Activated CD4-positive, alpha-beta T cell treated with anti-CD3 and anti-CD28 coated beads, Interleukin-2, amount 50 U/mL, for 16 hours (primary cell): ENCODE measurements at places on chromosomes 13 and 19.
A peak's percentile ranks its signal among the peaks of the same experiment; 100 is the strongest.

DNA sequence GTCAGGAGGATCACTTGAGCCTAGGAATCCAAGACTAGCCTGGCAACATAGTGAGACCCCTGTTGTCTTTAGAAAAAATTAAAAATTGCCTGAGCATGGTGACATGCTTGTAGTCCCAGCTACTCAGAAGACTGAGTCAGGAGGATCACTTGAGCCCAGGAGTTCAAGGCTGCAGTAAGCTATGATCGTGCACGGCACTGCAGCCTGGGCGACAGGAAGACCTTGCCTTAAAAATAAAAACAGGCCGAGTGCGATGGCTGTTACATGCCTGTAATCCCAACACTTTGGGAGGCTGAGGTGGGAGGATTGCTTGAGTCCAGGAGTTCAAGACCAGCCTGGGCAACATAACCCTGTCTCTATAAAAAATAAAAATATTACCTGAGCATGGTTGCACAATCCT, 5.4 kb downstream of the HNRNPUL1 start:
- no peak for DNase-seq

GRCh38 chr19:48719263-48720171, at the start of gene MAMSTR:
Gene MAMSTR, minus strand, starts transcription at chr19:48719725. Its CDS starts 694 bp downstream, at chr19:48719031.
- no peak for DNase-seq

DNA sequence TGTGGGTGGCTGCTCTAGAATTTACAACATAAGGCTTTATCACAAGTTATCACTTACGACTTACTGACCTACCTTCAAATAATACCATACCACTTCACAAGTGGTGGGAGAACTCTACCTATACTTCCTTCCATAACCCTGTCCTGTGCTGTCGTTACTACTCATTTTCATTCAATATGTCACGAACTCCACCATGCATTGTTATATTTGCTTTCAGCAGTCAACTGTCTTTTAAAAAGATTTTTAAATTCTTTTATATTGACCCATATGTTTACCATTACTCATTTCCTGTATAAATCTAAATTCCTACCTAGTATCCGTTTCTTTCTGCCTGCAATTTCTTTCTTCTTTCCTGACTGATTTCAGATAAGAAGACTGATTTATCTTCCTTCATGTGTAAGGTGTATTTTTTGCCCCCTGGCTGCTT, 200.0 kb downstream of the KLF12 start:
- DNase-seq, result no peak

GRCh38 chr19:1839658-1840540, 8.4 kb downstream of the REXO1 start:
- no peak for DNase-seq

DNA sequence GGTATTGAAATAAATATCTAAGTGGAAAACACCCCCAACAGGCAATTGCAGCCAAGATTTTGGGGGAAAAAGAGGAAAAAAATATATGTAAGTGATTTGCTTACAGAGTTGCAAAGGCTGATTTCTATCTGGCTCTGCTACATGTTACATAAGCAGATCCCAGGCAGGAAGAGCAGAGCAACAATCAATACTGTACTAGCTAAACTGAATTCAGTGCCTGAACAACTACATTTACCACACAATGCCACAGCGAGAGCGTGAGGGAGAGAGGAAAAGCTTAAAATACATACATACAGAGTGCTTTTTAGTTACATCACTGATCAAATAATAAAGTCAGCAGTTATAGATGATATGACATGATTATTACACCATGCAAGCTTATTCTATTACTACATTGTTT, 665.6 kb upstream of the ARGLU1 start:
- DNase-seq, result no peak

- no peak for DNase-seq
These were observed 3.4 kb downstream of the SIRT6 start for GRCh38 chr19:4178990-4179389.

GRCh38 chr13:24097667-24098066, 62.9 kb upstream of the SPATA13 start:
- peak; percentile 84 for DNase-seq

DNA sequence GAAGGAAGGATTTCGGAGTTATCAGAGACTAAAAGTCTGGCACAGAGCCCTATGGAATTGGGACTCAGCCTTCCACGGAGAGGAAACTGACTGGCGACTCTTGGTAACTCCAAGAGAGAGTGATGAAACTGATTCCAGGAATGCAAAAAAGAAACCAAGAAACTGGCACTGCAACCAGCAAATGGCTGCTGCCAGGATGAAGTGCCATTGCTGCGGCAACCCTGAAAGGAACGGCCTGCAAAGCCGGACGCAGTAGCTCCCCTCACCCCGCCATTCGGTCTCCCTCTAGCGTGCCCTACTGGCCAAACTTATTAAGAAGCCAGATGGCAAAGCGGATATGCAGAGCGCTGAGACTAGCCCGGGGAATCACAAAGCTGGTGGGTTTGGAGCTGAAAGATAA, 236.0 kb downstream of the PCDH9 start:
- DNase-seq, result peak; percentile 1

DNA sequence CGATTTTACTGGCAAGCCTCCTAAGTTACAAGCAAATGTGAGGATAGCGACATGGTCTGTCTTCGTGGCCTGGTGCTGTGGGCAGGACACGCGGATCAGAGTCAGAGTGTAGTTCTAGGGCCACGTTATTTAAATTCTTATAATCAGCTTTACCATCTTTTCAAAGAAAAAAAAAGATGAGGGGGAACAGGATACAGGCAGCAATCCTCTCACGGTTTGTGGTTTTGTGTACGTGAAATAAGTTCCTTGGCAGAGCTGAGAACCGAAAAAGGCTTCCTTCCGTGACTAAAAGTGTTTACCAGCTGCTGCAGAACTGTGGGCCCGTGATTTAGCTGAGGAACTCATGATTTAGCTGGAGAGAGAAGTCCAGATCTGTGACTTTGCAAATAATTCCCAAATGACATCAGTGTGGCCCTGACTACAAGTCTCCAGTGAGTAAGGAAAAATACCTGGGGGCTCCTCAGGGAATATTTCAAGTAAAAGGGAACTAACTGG, 27.2 kb downstream of the RCBTB2 start:
- DNase-seq, result peak; percentile 93

- no peak for DNase-seq
These were observed 43.9 kb upstream of the FRY start for GRCh38 chr13:31987535-31988170.

DNA sequence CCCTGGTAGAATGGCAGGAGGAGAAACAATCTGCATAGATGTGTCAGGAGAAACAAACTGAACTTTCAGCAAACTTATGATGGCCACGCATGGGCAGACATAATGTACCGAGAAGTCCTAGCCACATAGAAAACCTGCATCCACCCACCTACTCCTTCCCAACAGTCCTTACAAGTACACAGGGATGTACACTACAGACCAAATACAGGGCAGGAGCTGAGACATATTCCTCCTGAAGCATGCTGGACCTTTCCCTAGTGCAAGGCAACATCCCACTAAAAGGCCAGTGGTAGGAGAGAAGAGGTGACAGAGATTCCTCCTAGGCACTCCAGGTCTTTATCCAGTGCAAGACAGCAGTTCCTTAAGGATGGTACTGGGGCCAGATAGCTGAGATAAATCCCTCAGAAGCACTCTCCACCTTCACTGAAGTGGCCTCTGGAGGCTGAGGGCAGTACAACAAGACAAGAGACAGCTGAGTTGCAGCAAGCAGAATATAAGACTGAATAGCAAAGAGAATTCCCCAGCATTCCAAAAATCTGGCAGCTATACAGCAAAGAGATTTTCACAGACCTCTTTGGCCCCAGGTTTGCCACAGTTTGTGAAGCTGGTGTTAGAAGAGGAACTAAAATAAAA, 18.3 kb downstream of the VWA8 start:
- no peak for DNase-seq

- no peak for DNase-seq
These were observed 2.1 kb downstream of the KCNK6 start for GRCh38 chr19:38321646-38322196.

GRCh38 chr13:66216728-66217127, 1013.4 kb downstream of the PCDH9 start:
- DNase-seq, result no peak

DNA sequence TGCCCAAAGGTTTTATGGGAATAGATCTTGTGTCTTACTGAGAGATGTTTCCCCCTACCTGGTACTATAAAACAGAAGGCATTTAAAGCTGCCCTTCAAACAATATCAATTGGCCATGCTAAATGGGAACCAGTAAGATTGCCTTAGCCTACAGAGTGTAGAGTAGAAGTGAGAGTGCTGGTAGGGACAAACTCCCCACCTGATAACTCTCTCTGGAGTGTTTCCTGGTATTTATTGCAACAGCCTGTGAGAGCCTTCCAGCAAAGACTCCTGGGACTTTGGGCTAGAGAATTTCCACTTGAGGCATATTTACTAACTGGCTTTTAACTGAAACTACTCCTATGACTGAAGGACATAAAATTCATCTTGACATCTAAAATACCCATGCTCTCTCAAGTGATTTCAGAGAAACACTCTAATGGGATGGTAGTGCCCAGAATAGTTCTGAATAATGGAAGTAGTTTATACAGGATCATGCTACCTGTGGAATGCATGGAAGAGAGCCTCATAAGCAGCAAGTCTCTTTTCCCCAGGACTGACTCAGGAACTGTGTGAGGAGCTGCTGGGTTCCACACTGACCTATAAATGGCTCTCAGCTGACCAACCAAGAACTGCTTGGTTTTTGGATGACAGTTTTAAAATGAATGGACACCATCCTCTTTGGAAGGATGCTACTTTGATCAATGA, 132.7 kb upstream of the SLITRK5 start:
- DNase-seq, result no peak

DNA sequence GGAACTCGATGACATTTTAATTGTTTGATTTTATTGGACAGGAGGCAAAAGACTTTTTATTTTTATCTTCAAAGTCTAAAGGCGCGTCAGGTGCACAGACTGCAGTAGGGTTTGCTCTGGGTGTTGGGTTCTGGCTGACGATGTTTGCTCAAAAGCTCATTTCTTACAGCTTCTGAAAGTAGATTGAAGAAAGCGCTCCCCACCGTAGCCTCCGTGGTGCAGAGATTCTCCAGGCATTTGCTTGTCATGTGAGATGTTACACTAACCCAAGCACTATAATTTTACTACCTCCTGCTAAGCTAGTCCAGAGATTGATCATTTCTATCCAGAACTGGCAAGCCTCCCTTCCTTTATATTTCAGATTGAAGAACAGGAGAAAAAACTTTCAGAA, 14.5 kb upstream of the ATP11A start:
- DNase-seq, result no peak

GRCh38 chr19:58395220-58395978, at the start of gene RNF225:
Gene RNF225, plus strand, starts transcription at chr19:58395656. Its CDS starts 434 bp downstream, at chr19:58396090.
- DNase-seq, result no peak

GRCh38 chr19:418761-419671, 10.1 kb upstream of the C2CD4C start:
- no peak for DNase-seq

GRCh38 chr13:45662162-45662561, 40.0 kb upstream of the CBY2 start:
- no peak for DNase-seq

GRCh38 chr13:29713839-29714238, 118.4 kb upstream of the SLC7A1 start:
- DNase-seq, result no peak

DNA sequence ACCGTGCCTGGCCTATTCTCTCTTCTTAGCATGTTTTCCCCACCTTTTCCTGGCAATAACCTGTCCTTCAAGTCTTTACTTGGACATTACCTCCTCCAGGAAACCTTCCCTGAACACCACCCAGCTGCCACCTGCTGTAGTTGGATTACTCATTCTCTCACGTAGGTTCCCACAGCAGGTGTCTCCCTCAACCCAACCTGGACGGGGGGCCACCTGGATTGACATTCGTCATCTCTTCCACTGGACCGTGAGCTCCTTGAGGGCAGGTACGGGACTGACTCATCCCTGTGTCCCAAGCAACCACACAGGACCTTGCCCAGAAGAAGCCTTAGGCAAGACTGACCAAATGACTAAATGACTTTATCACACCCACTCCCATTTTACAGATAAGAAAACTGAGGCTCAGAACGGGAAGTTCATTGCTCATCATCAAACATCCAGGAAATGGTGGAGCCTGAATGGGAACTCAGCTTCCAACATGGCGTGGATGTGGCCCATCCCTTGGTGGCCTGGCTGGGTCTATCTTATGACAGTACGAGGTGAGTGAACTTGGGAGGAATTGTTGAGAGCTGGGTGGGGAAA, 3.5 kb upstream of the KLK6 start:
- DNase-seq, result no peak

DNA sequence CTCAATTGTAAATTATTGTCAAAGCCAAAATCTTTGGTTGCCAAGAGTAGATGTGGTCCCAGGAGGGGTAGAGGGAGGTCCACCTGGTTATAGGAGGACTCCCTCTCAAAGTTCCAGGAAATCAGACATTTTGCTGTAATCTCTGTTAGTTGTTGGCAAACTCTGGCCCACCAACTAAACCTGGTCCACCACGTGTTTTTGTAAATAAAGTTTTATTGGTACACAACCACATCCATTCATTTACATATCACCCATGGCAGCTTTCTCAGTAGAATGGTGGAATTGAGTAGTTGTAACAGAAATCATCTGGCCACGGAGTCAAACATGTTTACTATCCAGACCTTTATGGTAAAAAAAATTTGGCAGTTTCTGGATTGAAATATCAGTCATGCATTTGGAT, 70.6 kb downstream of the ZNF557 start:
- no peak for DNase-seq

DNA sequence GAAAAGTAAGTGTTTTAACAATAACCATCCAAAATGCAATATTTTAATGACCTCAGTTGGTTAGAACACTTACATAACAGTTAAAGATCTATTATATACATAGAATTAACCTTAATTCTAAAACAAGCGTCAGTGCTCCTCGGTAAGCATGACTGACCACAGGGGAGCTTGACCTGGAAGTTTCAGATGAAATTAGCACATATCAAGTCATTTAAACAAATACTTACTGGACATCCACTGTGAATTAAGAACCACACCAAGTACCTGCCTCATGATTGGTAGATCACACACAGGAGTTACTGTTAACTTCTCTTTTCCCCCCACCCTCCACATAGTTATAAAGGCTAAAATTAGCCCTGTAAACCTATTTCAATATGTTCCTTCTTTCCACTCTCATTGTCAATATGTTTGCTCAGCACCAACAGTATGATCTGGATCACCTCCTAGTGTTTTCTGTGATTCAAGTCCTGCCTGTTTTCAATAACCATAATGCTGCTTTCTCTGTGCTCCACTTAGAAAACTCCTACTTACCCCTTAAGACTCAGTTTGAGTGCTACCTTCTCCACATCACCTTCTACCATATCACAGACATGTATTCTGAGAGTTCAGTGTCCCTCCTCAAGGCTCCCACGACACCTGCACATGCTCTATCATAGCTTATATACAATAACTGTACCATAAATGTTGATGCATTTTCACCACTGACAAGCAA, 209.0 kb downstream of the VWA8 start:
- no peak for DNase-seq

GRCh38 chr19:16229322-16229641, 31.6 kb downstream of the AP1M1 start:
- no peak for DNase-seq

GRCh38 chr13:96044238-96044637, 9.0 kb downstream of the UGGT2 start:
- DNase-seq, result no peak

DNA sequence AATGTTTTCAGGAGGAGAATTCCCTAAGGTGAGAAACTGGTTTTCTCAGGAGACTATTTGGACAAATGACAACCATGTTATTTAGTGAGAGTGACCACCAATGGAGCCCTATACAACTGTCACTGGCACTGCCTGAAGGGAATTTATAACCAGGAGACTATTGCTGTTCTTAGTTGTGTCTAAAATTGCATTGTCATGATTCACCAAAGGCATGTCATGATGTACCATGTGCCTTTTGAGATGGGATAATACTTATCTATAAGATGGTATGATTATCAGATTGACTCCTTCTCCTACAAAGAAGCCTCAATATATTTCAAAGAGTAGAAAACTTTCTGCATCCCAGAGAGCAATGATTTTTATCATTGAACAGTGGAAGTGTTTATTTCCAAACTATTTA, 739.4 kb upstream of the GPC6 start:
- no peak for DNase-seq
